ENCODE measurements at places on chromosomes 7 and 10.

DNA sequence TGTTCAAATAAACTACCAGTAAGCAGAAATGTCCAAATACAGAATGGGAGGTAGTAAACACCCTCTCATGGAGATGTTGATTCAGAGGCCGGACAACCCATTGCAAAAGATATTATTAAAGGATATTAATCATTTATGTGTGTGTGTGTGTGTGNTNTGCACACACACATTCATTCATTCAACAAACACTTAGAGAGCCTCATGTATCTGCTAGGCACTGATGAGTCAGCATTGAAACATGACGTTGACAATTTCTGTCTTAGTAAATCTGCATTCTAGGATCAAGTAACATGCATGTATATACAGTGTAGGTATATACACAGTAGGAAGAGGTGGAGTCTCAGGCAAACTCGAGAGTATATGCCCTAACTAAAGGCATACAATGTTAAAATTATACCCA is 187.0 kb downstream of the ZNF365 start:
- no peak for DNase-seq

- peak; percentile 84 for DNase-seq
Observed at GRCh38 chr7:128755819-128756476, 16.8 kb downstream of the CALU start.

- DNase-seq = no peak
Observed at GRCh38 chr10:110744782-110745181, 100.6 kb downstream of the RBM20 start.

DNA sequence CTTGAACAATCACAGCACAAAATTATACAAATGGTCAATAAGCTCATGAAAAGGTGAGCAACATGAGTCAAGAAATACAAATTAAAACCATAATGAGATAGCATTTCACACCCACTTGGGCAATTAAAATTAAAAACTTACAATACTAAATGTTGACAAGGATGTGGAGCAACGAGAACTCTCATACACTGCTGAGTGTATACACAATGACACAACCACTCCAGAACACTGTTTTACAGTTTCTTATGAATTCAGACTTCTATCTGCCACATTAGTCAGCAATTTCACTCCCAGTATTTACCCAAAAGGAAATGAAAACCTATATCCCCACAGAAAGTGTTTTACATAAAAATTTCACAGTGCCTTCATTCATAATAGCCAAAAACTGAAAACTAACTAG is 31.1 kb downstream of the GDI2 start:
- DNase-seq = no peak

DNA sequence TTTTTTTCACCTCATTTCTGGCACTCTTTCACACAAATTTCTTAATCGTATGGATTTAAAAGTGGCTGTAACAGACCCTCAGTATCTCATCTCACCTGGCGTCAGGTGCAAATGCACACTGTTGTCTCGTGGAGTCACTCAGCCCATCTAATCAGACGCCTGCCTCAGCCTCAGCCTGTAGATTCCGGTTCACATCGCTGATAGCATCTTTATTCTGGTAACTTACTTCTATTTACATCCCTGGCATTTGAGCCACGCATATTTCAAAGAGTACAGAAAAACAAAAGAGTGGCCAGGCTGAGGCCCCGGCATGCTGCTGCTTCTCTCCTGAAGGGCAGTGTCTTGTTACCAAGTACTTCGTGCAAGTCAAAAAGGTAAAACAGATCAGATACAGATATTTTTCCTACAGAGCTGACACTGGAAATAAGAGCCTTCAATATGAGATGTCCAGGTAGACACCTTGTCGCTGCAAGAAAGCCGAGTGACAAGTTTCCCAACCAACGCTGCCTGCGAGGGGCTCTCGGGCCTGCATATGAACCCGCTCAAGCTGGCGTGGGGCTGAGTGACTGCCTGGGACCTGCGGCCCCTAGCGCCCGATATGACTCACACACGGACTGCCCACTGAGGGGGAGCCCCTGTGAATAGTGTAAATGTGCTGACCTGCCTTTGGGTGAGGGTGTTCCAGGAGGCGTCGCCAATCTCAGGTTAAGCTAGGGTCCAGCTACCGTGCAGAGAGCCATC is 4.3 kb downstream of the VIPR2 start:
- no peak for DNase-seq

GRCh38 chr10:121051696-121052279 is 200.6 kb downstream of the WDR11 start:
- DNase-seq = no peak

DNA sequence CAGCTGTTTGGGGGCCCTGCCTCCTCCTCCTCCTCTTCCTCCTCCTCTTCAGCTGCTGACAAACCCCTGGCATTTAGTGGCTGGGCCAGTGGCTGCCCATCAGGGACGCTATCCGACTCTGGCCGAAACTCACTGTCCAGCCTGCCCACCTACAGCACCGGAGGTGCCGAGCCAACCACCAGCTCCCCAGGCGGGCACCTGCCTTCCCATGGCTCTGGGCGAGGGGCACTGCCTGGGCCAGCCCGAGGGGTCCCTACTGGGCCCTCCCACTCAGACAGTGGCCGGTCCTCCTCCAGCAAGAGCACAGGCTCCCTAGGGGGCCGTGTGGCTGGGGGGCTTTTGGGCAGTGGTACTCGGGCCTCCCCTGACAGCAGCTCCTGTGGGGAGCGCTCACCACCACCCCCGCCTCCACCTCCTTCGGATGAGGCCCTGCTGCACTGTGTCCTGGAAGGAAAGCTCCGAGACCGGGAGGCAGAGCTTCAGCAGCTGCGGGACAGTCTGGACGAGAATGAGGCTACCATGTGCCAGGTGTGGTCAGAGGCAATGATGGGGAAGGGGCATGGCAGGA is 4.1 kb downstream of the LZTS2 start:
- DNase-seq = no peak

DNA sequence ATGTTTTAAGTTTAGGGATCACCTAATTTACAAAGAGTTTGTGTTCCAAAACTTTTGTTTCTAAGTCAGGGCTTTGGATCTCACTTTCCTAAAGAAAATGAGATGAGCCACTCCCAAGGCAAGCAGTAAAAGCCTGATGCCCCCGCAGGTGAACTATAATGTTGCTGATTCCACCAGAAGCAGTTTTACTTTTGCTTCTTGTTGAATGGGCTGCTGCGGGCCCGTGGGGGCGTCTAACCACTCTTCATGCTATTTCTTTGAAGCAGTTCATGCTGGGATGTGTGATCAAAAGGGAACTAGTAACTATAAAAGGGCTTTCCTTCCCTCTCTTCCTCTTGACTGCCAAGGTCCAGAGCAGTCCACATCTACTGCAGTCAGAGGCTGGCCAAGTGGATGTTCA is 118.7 kb upstream of the NEBL start:
- DNase-seq = no peak

DNA sequence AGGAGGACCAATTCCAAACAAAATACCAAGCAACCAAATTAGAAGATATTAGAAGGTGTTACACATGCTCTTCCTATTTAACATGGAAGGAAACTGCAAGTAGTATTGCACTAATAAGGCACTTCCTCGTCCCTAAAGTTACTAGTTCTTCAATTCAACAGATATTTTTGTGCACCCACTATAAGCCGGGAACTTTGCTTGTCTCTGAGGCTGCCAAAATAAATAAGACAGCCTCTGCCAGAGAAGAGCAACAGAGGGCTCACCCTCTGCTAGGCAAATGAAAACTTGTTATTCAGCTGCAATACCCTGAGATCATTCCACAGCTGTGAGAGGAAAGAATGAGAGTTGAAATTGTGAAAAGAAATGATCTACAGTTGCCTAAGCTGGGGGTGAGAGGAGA is 37.4 kb upstream of the GSAP start:
- DNase-seq = peak; percentile 65

Data from NCI-H69 (cell line).